Left kidney (tissue), 8 donors: ENCODE measurements at places on chromosomes 5 and 9.

DNA sequence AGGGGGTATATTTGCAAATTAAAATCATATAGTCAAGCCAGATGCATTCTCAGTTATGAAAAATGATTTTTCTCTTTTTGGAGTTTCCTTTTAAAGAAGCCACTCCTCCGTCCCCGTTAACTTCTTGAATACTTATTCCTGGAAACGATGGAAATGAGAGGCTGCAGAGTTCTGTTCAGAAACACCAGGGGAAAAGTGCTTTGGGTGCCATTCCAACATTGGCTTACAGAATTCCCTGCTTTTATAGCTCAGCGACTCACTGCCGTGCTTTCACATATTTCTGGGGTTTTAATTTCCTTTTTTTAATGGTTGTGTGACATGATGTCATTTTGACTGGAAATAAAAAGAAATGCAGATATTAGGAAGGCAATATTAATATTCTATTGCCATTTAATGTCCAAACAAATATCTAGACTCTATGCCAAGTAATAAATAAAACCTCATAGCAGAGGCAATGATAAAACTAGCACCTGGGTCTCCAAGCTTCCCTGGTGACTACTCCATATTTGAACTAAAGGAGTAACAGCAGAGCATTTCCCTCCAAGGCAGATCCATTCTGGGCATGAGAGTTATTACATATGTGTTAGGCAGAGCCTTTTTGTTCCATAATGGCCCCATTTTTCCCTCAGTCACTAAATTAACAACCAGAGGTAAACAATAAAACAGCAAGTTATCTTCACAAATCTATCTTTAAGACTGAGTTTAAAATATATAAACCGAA lies 363.4 kb downstream of the EBF1 start:
- no peak for DNase-seq

GRCh38 chr5:79787448-79787847 lies 97.8 kb downstream of the CMYA5 start:
- no peak for DNase-seq

DNA sequence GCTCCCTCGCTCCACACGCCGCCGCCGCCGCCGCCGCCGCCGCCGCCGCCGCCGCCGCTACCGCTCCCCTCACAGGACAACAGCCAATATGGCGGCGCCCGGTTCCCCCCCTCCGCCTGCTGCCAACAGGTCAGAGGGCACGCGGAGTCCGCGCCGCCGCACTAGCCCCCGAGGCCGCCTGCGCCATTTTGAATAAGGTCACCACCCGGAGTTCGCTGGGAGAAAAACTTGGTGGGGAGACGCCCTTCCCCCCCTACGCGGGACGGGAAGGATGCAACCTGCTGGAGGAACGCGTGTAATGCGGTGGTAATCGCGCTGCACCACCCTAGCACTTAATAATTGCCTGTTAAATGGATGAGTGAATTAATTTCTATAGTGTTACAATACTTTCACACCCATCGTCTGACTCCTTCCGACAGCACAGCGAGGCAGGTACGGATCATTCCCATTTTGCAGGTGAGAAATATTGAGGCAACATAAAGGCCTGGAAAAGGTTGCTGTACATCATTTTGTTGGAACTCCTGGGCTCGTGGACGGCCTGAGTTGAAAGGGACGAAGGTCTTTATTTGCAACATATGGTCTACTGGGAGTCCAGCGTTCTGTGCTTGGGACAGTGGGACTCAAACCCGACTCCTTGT lies at the start of gene FAM193B:
TSS of gene FAM193B (minus strand) at position 90 of the 638 bp plus-strand sequence. CDS start 105 bp downstream, outside the sequence.
- DNase-seq: peak; percentile 89

DNA sequence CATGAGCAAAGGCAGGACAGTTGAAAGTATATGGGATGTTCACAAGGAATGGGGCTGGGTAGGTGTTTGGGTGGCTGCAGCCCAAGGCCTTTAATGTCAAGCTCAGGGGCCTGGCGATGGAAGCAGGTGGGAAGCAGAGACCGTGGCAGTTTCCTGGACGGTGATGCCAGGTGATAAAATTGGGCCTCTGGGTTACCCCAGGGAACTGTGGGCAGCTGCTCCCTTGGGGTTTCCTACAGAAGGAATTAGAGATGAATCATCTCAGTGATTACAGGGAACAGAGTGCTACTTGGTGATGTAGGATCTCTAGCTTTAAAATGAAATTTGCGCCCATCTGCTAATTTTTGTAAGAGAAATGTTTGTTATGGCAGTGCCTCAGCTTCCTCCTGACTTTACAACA lies 39.2 kb downstream of the TSTD2 start:
- DNase-seq: no peak

DNA sequence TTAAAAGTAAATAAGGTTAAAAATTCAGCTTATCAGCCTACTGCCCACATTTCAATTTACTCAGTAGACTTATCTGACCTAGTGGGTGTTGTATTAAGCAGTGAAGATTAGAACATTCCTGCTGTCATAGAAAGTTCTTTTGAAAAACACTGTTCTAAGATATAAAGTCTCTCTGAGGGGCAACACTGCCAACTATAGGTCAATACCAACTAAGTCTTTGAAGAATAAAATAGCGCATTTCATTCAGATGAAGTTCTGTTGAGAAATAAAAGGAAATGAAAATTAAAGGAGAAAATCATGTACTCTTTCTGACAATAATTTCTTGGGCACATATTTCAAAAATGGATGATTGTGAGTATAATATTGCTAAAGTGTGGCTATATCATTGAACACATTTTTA lies 86.8 kb downstream of the PTPRD start:
- DNase-seq: no peak

- DNase-seq: no peak
These were observed 42.5 kb downstream of the SEMA4D start for GRCh38 chr9:89455356-89455824.

DNA sequence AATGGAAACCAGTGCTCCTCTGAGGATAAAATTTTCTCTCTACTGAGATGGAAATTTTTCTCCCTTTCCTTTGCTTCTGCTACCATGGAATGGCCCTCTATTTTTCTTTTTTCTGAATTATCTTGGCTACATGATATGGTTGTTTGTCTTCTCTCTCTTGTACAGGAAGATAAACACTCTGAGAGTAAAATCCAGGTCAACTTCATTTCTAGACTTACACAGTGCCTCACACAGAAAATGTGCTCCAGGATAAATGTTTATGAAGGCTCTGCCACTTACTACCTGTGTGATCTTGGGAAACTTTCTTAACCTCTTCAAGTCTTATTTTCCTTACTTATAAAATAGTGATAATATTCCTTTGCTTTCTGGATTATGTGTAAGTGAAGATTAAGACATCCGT lies 153.9 kb downstream of the PRELID2 start:
- DNase-seq: no peak
